ENCODE measurements at places on chromosomes 13 and 19.

GRCh38 chr13:113550453-113550852 lies 34.1 kb upstream of the TFDP1 start:
- no peak for DNase-seq

DNA sequence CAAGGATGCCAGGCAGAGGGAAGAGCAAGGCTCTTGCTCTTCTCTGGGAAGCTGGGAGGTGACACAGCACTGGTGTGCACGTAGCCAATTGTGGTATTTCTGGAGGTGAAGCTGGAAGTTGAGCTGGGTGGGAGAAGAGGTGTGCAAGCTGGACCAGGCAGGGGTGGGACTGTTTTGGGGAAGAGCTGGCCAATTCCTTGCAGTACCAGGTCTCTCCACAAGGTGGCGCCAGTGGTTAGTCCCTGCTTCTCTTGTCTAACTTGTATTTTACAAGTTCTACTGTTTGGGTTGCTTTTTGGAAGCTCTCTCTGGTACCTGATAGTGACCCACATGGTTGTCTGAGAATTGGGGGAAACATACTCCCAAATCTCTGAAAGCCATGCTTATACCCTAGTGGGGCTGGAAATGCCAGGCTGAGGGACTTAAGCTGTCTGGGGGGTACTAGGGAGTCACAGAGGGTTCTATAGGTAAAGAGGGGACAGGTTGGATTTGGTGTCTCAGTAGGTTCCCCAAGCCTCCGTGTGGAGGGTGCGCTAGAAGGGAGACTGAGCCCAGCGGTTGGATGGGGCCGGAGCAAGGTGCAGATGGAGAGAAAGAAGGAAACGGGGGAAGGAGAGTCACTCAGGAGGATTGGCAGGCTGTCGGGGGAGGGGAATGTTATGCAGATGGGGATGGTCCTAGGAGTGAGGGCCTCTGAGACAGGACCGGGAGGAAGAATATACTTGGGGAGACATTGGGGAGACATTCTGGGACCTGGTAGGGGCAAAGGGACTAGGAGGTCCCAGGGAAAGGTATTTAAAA lies 3.0 kb downstream of the HPN start:
- DNase-seq: peak; percentile 80

DNA sequence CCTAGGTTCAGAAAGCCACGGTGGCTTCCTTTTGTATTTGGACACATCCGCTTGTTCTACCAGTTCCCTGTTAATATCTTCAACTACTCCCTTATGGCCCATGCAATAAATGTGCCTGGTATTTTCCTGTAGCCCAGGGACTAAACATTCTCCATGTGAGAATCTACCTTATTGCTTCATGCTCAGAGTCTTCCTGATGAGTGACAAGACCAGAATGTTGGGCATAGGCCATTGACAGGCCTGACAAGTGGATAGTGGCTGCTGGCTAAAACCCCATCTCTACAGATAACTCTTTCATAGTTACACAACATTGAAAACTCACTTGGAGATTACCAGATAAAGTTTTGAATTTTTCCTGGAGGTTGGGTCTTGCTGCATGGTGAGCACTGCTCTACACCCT lies 449.9 kb downstream of the HS6ST3 start:
- no peak for DNase-seq

DNA sequence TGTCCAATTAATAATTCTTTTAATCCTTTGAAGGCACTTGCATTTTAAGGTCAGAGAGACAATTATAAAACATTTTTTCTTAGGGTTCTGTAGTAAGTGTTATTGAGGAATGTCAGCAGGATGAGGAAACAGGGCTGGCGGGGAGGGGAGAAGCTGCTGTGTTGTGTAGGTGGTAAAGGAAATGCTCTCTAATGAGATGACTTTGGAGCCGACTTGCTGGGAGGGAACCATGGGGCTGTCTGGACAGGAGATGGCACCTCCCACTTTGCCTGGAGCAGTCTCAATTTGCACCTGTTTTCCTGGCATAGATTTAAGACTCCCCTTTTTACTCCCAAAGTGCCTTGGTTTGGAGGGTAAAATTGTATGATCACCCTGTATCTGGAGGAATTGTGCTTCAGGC lies 230.4 kb downstream of the ATP8A2 start:
- no peak for DNase-seq

- peak; percentile 62 for DNase-seq
Measured at GRCh38 chr13:98523455-98524102, 53.3 kb downstream of the STK24 start.

GRCh38 chr19:38671654-38672053 lies 24.2 kb downstream of the ACTN4 start:
- no peak for DNase-seq

DNA sequence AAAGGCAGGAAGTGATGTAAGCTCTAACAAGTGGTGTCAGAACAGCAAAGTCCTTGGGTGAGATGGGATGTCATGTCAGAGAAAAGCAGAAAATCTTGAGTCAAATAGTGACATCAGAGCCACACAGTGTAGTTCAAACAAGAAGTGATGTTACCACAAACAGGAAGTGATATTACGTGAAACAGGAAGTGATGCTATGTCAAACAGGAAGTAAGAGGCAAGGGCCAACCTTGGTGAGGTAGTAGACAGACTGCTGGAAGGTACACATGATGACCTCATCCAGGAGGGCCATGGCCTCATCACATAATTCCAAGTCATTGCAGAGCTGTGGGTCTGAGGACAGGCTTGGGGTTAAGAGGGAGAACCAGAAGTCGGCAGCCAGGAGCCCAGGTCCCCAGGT lies 7.0 kb upstream of the MAMSTR start:
- DNase-seq: no peak

DNA sequence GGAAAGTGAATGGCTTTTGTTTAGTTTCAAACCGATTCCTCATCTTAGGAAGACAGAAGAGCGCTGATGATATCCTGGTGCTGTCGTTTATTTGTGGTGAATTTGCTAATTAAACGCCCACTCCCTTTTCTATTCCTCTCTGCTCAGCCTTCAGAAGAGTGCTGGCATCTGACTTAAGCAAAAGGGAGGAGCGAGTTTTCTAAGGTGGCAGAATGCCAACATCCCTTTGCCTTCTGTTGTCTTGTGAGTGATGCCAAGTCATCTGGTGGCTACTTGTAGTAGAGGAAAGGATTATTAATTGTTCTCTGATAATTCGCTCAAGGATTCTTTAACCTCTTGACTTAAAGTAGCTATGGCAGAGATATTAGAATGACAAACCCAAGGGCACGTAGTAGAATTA lies 68.1 kb downstream of the ERCC5 start:
- no peak for DNase-seq

DNA sequence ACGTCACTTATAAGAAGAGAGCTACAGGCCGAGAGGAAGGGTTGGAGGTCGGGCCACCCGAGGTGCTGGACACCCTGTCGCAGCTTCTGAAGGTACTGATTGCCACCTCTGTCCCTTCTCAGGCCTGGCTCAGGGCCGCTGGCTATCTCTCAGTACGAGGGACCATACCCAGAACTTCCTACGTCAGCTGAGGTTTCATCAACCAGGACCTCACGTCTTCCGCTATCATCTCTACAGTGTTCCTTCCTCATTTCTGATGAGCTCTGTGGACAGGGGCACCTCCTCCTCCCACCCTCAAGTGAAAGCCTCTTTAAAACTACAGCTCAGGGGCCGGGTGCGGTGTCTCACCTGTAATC lies 58.2 kb upstream of the USE1 start:
- DNase-seq: no peak

DNA sequence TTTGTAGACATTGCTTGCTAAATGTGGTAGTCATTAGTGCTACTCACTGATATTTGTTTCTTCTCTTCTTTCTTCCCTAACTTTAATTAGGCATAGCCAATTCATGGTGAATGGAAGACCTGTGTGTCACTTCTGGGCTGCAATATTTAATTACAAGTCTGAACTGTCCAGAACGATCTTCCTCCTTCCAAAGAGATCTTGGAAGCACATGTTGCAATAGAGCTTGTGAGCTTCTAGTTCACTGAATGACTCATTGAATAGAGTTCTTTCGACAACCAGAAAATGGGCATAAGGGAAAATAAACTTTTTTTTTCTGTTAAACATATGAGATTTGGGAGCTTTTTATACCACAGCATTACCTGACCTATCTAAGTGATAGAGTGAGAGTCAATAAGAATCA lies 1264.6 kb downstream of the PCDH9 start:
- DNase-seq: no peak

GRCh38 chr13:28468023-28468915 lies 26.7 kb downstream of the FLT1 start:
- DNase-seq: no peak

DNA sequence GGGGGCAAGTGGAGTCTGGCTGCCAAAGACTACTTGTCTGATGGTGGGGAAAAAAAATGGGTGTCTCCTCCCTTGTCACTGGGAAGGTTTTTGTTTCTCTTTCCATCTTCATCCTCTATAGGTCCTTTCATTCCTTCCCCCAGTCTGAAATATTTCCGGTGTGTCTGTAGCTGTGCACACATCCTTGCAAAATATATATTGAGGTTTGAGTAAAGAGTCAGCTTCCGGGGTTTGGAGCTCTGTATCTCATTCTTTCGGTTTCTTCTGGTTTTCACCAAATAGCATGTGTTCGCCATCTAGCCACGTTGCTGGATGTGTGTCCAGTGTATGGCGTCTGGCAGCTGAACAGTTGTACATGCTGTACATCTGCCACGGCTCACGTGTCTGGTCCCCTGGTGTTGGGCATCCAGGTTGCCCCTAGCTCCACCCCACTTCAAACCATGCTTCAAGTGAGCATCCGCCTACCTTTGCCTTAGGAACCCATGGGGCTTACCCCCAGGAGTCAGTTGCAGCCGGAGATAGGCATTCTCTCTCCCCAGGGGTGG lies 142.2 kb downstream of the SIPA1L3 start:
- peak; percentile 53 for DNase-seq

- peak; percentile 91 for DNase-seq
Measured at GRCh38 chr13:113816946-113817859, 46.7 kb downstream of the GAS6 start.

GRCh38 chr19:54573330-54573872 lies at the start of gene LILRA2:
Gene LILRA2 (plus strand): TSS chr19:54573790. CDS start chr19:54573879, 89 bp downstream.
- no peak for DNase-seq

GRCh38 chr19:17135001-17135853 lies 59.6 kb downstream of the MYO9B start:
- DNase-seq: no peak

- DNase-seq: no peak
Measured at GRCh38 chr19:11299946-11300810, 4.2 kb downstream of the TSPAN16 start.

DNA sequence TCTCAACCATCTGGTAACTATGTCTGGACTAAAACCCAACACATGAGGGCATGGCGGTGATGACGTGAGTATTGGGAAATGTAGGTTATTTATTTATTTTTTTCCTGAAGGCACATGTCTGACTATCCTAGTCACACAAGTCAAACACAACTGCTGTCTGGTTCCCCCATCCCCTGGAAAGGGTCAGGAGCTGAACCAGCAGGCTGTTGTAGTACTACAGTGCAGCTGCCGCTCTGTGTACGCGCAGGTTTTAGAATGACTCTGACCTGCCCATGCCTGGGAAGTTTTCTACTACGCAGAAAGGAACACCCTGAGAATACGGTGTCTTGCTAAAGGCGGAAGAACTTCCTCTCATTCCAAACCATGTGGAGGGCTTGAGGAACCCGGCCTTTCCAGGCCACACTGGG lies 1.2 kb downstream of the SLC7A1 start:
- peak; percentile 52 for DNase-seq

DNA sequence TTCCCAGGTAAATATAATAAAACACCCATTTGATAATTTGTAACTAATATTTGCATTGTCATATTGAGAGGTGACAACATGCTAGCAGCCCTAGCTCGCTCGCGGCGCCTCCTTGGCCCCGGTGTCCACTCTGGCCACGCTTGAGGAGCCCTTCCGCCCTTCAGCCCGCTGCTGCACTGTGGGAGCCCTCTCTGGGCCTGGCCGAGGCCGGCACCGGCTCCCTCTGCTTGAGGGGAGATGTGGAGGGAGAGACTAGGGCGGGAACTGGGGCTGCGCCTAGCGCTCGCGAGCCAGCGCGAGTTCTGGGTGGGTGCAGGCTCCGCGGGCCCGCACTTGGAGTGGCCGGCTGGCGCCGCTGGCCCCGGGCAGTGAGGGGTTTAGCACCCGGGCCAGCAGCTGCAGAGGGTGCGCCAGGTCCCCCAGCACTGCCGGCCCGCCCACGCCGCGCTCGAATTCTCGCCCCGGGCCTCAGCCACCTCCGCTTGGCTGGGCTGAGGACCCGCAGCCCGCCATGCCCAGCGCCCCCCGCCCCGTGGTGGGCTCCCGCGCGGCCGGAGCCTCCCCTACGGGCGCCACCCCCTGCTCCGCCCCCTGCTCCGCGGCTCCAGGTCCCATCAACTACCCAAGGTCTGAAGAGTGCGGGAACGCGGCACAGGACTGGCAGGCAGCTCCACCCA lies 594.4 kb downstream of the SLITRK6 start:
- no peak for DNase-seq

GRCh38 chr13:46504036-46504435 lies 48.9 kb upstream of the LRCH1 start:
- no peak for DNase-seq

- DNase-seq: no peak
Measured at GRCh38 chr13:69903081-69903480, 204.5 kb upstream of the ATXN8OS start.

DNA sequence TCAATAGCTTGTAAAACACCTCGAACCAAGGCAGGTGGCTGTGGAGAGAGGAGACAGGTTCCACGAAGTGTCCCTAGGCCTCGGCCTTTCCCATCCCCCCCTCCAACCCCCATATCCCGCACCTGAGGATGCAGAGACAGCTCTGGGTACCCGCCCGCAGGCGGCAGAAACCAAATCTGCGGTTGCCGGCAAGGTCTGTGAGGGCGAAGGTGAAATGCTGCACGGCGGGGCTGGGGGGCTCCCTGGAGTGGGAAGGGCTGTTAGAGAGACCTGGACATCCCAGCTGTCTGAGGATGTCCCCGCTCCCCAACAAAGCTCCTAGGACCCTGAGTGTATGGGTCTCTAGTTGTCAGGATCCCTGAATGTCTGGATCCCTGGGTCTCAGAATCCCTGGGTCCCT lies 2.8 kb downstream of the DENND1C start:
- DNase-seq: no peak
